Fibroblast of upper back skin (primary cell): ENCODE measurements at places on chromosomes 12 and 14.

GRCh38 chr14:56199982-56200577, 81.9 kb downstream of the PELI2 start:
- DNase-seq = peak; percentile 18

DNA sequence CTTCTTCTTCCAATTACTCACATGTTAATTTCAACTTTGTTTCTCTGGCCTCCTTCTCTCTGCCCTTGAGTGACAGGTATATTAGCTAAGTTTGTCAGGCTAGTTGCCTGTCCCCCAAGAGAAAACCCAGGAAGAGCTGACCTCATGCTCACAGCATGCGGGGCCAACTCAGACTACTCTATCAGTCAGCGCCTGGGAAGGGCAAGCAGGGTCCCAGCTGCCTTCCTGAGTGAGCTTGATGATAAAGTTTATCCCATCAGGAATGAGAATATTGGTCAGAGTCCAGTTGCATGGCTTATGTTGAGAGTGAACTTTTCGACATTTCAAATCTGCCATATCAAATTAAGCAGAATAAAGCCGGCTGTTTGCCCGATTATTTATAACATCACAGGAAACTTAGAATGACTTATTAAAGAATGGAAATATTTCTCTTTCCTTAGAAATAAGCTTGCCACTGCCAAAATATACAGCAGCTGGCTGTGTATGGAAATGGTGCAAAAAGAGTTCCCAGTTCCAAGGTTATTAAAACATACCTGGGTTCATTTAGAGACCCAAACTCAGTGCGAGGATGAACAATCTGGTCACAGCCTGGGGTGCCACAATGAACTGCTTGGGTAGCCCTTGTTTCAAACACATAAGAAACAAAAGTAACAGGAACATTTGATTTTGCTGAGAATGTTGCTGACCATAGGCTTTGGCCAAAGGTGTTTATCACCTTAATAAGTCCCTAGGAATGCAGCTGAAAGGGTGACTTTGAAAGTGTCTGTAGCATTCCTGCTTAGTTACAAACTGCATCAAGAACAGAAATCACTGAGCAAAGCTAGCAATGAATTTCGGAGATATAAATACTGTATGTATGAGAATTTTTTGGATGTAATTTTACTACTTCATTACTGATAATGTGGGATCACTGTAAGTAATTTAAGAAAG, 1553.8 kb upstream of the FLRT2 start:
- peak; percentile 77 for DNase-seq

DNA sequence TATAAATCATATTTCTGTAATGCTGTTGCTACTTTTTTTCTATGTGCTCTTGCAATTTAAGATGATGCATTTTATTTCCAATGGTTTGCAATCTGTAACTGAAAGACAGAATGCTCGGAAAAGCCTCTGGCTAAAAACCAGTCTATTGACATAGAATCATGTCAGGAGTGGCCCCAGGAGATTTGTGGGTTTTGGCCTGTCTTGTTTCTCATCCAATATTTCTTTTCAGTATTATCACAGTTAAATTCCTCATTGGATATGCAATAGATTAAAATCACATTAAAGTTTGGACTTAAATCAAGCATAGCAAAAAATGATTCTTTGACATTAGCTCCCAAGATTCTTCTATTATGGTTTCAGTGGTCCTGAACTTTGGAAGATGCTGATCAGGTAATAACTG, 19.1 kb upstream of the SLC38A2 start:
- DNase-seq = peak; percentile 98

DNA sequence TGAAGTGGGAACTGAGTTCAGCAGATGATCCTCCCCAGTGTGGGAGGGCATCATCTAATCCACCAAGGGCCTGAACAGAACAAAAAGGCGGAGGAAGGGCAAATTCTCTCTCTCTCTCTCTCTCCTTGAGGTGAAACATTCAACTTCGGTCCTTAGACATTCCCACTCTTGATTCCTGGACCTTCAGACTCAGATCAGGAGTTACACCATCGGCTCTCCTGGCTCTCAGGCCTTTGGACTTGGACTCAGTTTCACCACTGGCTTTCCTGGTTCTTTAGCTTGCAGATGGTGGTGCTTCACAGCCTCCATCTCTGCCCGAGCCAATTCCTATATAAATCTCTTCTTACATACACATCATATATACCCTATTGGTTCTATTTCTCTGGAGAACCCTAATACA, 73.2 kb downstream of the SPPL3 start:
- DNase-seq = no peak

- peak; percentile 98 for DNase-seq
These were observed 34.9 kb upstream of the CERS5 start for GRCh38 chr12:50201987-50202521.
